Effector memory CD4-positive, alpha-beta T cell (primary cell): ENCODE measurements at places on chromosomes 13 and 19.

DNA sequence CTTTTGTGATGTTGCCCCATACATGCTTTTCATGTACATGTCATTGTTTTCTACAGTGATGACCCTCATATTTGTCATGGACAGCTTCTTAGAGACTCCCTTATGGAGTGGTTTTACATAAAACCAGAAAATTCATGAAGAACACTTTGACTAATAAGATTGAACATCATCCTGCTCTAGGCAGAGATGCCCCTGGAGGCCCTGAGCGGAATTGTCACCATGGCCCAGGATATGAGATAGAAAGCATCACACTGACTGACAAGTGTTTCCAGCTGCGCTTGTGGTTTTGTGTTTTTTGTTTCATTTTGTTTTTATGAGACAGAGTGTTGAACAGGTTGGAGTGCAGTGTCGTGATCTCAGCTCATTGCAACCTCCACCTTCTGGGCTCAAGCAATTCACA, 22.2 kb downstream of the ZNF701 start:
- no peak for DNase-seq

- DNase-seq, result no peak
These were observed 71.1 kb downstream of the CBY2 start for GRCh38 chr13:45773236-45773635.

- DNase-seq, result peak; percentile 85
These were observed at the start of gene EEF1AKMT1 for GRCh38 chr13:20773194-20774080. Gene EEF1AKMT1 (minus strand): TSS chr13:20773961. CDS start chr13:20757598, 16,363 bp downstream.

- no peak for DNase-seq
These were observed 99.4 kb downstream of the WASF3 start for GRCh38 chr13:26656919-26657318.

DNA sequence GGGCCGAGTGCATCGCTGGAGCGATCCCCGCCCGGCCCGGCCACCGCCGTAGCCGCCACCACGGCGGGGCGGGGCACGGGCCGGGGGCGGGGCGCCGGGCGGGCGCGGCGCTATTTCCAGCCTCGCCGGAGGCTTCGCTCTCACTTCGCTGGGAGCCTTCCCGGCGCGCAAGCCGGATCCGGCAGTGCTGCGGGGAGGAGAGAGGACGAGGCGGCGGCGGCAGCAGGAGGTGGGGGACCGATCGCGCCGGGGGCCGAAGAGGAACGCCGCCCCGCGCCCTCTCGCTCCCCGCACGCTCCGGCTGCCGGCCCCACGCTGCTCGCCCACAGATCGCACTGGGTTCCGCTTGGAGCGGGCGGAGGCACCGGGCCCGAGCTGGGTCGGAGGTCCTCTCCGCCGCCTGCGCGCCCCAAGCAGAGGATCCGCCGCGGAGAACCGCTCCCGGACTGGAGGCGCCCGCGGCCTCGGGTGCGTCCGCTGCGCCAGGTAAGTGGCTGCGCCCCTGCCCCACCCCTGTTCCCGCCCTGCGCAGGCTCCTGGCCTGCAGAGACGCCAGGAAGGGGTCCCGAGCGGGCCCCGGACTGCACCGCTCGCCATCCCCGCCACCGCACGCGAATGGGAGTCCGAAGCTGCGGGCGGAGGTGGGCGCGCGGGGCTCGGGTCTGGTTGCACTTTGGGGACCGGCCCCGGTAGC, at the start of gene CHST8:
CHST8 (plus strand) TSS at position 143 of the 694 bp plus-strand sequence. CDS start 67,309 bp downstream, outside the sequence.
- no peak for DNase-seq

GRCh38 chr19:13841962-13842290, 35.0 kb upstream of the NANOS3 start:
- DNase-seq, result no peak

GRCh38 chr19:56295531-56296455, 18.8 kb downstream of the ZSCAN5A start:
- no peak for DNase-seq

DNA sequence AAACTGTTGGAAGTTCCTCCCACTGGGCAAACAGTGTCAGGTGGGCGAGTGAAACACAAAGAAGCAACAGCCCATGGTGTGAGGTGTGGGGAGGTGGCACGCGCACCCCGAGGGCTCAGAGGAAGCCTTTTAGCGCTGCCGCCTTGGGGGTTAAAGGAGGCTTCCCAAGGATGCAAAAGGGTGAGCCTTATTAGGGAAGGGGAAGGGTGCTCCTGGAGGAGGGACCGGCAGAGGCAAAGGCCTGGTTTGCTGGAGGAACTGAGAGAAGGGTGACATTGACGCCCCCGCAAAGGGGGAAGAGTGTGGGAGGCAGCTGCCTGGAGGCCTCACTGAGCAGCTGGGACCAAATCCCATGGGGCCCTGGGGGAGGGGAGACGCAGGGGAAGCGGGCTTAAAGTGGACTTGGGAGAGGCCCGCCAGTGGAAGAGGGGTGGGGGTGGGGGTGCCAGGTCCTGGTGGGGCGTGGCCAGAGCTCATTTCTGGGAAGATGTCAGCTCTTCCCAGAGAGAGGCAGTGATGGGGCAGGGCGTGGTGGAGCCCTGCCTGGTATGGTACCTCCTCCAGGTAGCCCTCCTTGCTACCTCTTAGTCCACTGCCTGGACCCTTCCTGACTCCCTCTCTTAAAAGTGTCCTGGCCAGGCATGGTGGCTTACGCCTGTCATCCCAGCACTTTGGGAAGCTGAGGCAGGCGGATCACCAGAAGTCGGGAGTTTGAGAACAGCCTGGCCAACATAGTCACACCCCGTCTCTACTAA, 12.0 kb upstream of the FCHO1 start:
- no peak for DNase-seq

DNA sequence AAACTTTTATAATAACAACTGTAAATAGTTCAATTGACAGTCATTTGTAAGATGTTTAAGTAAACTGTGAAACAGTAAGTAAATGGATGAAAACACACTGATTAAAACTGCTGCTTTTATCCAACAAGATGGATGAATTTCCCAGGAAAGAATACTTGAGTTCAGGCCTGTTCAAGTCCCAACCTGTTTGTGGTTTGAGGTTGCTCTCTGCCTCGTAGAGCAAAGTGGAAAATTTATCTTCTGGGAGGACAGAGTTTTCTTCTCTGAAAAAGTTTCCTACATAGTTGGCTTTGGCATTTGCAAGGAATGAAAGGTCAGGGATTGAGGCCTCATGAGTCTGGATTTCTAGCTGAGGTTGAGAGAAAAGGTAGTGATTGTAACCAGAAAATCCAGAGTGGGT, 15.2 kb upstream of the ZNF543 start:
- no peak for DNase-seq

DNA sequence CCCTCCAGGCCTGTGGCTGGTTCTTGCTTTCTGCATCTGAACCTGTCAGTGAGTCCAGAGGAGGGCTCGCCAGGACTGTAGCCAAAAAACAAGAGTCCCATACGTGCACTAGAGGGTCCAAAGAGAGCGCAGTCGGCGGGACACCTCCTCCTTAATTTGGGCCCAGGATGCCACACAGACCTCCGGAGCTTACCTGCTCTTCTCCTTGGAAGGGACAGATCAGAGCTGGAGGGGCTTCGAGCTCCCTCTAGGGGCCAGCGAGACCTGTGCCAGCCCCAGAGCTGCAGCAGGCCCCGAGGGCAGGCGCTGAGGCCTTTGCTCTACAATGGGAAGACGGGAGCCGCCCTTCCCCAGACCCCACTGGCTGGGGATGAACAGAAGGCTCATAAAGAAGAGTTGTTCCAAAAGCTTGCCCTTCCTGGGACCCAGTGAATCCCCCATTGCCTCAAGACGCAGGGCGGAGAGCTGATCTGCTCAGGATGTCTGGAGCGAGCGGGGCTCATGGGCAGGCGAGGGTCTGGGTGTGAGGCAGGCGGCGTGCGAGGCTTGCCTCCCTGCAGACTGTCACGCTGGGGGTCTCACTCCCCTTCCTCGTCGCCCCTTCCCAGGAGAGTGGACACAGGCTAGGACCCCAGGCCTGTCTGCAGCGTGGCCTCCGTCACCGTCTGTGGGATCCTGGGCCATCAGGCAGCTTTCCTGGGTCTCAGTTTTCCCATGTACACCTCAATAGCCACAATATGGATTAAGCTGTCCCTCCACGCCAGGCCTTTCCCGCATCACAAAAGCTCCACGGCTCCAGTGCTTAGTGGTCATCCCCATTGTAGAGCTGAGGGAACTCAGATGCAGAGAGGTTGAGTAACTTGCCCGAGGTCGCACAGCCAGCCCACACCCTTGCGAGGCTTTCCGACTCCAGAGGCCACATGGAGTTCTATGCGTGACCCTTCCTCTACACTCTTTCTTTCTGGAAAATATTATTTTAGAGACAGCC, 46.9 kb upstream of the VSTM2B start:
- DNase-seq, result no peak

- no peak for DNase-seq
These were observed 860.6 kb downstream of the GPC5 start for GRCh38 chr13:92259046-92259445.

GRCh38 chr13:90889906-90890834, 457.3 kb upstream of the MIR17HG start:
- DNase-seq, result no peak

DNA sequence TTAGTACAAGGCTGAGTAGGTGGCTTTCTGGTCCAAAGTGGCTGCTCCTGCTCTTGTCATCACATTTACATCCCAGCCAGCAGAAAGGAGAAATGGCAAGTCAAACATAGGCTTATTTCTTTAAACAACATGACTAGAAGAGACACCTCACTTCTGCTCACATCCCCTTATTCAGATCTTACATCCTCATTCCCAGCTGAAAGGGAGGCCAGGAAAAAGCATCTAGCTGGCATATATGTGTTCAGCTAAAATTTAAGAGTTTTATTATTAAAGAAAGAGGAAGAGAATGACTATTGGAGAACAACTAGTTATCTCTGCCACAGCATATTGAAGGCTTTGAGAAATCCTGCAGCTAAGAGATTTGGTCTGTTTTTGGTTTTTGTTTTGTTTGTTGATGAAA, 34.1 kb downstream of the RGCC start:
- no peak for DNase-seq

- DNase-seq, result peak; percentile 32
These were observed 26.2 kb downstream of the OPA3 start for GRCh38 chr19:45558399-45558878.

- DNase-seq, result no peak
These were observed 195.2 kb downstream of the KLF12 start for GRCh38 chr13:73939071-73939380.

GRCh38 chr19:7718668-7719067, 13.2 kb downstream of the CLEC4G start:
- no peak for DNase-seq

- DNase-seq, result no peak
These were observed 10.6 kb downstream of the FZR1 start for GRCh38 chr19:3516675-3517207.

DNA sequence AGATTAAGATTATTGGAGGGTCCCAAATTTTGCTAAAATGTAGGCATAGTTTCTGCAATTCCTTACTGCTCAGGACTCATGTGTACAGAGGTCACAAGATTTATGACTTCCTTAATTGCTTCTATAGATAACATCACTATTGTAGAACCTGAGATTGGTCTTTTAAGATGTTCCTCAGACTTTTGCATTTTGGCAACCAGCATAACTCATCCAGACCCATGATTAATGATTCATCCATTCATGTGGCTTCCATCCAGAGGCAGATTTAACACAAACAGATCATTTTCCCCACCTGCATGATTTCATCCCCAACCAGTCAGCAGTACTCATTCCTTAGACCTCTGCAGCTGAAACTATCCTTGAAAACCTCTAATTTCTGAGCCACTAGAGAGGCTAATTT, 34.5 kb upstream of the CEACAM8 start:
- DNase-seq, result no peak

GRCh38 chr13:79258489-79258888, 147.6 kb downstream of the RBM26 start:
- DNase-seq, result no peak

DNA sequence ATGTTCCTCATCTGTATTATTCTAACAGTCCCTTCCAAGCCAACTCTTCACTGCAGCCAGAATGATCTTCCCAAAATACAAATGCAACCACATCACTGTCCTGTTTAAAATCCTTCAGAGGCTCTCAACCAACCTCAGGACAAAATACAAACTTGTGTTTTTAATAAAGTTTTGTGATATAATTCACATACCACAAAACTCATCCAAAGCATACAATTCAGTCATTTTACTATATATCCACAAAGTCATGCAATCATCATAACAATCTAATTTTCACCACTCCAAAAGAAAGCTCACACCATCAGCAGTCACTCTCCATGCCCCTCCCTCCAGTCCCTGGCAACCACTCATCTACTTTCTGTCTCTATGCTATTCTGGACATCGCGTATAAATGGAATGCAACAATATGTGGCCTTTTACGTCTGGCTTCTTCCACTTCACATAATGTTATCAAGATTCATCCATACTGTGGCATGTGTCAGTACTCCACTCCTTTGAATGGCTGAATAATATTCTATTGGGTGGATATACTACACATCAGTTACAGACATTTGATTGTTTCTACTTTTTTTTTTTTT, 81.7 kb upstream of the DOCK9 start:
- DNase-seq, result no peak

GRCh38 chr13:27797228-27797624, 4.9 kb downstream of the GSX1 start:
- no peak for DNase-seq

DNA sequence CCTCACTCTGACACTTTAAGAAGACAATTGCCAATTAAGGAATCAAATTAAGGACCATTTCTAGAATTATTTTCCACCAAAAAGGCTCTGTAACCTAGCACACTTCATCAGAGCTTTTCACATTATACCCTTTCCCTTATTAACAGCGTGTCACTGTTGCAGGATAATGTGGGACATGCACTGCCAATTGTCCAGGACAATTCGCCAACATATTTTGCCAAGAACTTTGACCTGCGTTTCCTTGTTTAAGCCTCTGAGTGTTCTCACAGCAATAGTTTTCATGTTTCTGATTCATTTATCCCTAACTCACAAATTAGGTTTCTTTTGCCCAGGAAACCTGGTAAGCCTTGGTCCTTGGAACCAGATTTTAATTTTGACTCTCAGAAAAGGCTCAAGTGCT, 13.3 kb downstream of the COL4A1 start:
- DNase-seq, result no peak
